Liver (tissue), 10 donors: ENCODE measurements at places on chromosomes 6 and 20.

DNA sequence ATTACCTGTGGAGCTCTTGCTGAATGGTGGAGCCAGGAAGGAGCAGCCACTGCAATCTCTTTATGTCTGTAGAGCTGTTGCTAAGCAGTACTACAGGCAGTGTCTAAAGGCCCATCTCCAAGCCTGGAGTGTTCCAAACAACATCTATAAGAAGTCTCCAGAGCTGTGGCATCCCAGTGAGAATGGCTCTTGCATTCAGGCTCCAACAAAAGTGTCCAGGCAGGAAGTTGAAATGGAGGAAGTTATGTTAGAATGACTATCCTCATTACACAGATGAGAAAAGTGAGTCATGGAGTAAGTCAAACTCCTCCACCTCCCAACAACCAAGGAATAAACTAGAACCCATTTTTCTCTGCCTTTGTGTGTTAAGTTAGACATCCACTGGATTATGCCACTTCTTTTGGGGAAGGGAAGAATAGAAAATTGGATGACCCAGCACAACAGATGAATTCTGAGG, 288.5 kb upstream of the STXBP5 start:
- no peak for DNase-seq

GRCh38 chr20:768426-768978, at the start of gene SLC52A3:
TSS of gene SLC52A3 (minus strand) at chr20:768500. CDS start at chr20:765774, 2,726 bp downstream.
- DNase-seq, result no peak

DNA sequence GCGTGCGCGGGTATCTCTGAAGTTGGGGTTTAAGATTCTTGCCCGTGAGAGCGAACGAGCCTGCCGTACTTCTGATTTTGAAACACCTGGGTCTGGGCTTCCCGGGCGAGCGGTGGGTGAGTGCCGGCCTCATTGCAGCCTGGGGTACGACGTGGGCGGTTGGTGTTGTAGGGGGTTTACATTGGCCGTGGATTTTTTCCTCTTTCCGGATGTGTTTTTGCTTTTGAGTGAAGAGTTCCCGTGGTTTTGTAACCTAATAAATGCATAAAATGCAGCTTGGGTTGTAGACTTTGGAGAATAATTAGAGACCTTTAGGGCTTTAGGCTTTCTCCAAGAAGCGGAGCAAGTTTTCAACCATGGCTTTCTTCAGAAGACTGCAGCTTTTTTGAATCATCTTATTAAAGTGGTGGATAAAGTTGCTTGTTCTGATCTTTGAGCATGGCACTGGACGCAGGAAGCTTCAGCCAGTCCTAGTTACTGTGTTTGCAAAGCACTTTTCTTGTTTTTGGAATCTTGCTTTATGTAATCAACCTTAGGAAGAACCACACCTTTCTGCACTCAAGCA, 314 bp downstream of the FARS2 start:
- DNase-seq, result no peak

DNA sequence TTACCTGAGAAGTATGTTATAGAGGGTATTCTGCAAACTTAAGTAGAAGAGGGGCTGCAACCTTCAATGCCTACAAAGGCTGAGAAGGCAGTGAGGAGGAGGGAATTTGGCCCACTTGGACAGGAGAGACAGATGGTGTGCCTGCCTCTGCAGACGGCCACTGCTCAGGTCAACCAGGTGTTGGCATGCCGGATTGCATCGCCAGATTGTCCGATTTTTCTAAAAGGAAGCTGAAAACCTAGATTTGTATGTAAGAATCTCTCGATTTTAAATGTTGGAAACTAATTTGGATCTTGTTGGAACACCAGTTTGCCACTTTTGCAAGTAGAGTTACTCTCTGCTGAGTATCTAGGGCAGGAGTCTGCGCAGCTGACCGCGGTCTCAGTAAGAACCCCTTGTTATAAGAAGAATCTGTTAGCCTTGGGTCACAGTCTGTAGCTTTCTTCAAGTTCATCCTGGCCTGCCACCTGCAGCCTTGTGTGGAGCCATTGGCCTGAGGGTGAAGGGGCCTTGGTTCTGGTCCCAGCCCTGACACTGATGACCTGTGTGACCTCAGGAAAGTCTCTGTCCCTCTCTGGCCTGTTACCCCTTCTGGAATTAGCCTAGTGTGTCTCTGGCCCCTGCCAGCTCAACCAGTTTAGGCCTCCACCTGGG, 54.4 kb downstream of the TGM2 start:
- no peak for DNase-seq

- DNase-seq, result no peak
Measured at GRCh38 chr20:10604865-10605440, 68.8 kb downstream of the JAG1 start.

GRCh38 chr6:1560281-1561058, 49.2 kb upstream of the FOXC1 start:
- no peak for DNase-seq

DNA sequence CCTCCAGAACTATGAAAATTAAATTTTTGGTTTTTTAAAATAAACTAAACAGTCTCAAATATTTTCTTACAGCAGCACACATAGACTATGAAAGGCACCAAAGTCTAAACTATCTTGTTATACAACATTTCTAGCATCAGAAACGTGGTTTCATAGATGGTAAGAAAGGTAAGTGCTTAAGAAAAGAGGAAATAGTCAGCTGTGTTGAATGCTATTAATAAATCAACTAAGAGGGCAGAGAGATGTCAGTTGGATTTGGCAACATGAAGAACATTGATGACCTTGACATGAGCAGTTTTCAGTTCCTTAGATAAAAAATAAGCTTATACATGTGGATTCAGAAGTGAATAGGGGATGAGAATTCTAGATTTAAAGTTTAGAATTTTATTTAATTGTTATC, 113.6 kb downstream of the RFX6 start:
- DNase-seq, result no peak

DNA sequence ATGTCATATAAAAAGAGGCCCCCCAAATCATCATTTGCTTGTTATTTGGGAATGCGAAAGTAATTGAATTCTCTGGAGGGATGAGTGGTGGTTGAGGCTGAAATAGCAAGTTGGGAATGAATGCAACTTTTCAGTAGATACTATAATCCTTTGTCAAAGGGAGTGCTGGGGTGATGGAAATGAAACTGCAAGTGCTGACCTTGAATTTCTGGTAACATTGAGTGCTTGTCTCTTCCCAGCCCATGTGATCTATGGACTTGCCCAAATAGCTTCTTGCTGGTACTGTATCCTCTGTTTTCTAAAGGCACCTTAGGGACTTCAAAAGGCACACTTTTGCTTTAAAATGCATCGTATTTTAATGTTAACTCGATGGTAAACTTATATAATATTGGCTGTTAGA, 14.8 kb downstream of the PAQR8 start:
- no peak for DNase-seq

- no peak for DNase-seq
Measured at GRCh38 chr6:90187437-90188121, 109.1 kb downstream of the BACH2 start.

DNA sequence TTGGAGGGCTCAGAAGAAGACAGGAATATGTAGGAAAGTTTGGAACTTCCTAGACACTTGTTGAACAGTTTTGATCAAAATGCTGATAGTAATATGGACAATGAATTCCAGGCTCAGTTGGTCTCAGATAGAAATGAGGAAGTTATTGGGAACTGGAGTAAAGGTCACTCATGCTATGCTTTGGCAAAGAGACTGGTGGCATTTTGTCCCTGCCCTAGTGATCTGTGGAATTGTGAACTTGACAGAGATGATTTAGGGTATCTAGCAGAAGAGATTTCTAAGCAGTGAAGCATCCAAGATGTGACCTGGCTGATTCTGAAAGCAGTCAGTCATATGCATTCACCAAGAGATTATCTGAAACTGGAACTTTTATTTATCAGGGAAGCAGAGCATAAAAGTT, 45.1 kb downstream of the FRK start:
- no peak for DNase-seq

DNA sequence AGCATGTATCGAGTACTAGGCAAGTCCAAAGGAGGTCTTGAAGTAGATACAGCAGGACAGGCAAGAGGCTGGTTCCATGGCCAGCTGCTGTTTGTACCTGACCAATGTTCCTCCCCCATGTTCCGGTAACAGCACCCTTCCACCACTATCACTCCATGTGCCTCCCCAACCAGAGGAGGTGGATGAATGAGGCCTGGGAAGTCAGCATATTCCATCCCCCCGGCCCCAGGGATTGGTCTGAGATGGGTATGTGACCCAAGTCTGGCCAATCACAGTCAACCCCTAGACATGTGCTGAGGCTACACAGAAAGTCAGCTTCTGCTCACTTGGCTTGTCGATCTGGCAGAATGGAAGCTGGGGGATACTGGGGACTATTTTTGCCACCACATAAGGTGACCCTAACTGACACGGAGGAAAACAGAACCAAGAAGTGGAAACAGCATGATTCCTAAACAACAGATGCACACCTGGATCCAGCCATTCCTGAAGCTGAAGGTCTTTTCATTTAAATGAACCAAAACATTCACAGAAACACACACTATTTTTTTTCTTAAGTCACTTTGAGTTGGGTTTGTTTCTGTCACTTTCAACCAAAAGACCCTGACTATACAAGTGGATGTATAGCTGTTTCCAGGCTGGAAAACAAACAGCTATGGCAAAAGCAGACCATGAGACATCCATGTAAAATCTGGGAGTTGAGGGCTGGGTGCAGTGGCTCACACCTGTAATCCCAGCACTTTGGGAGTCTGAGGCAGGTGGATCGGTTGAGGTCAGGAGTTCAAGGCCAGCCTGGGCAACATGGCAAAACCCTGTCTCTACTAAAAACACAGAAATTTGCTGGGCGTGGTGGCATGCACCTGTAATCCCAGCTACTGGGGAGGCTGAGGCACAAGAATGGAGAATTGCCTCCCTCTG, 70.4 kb upstream of the PTPN1 start:
- DNase-seq, result no peak

GRCh38 chr6:119076173-119076572, 2.3 kb downstream of the FAM184A start:
- no peak for DNase-seq

GRCh38 chr6:15842727-15843117, 179.9 kb upstream of the DTNBP1 start:
- DNase-seq, result no peak

DNA sequence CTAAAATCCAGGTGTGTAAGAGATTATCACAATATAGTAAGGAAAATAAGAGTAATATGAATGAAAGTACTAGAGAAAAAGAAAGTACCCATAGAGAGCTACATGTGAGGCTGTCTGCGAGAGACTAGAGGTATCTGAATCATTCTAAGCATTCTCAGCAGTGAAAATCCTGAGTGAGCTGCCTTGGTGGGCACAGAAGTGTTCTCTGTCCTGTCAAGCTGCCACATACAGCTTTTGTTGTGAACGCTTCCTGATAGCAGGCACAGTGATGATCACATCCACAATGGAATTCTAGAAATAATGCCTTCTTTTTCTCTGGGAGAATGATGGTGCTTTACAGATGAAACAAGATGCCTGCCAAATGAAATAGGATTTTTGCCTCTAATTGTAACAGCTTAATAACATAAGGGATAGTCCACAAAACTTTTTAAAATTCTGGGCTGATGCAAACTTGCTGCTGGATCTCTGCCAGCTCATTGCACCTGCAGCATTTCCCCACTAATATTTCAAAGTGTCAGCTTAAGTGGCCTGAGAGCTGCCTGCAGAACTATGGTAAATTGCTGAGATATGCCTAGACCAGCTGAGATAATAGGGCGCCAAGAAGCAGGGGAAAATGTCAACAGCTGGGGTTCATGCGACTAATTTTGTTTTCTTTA, 620.5 kb downstream of the DOK5 start:
- DNase-seq, result no peak

GRCh38 chr6:168123165-168123911, 44.3 kb upstream of the FRMD1 start:
- peak; percentile 13 for DNase-seq
